Aorta (tissue), 5 donors: ENCODE measurements at places on chromosomes 6 and 20. TPM values are rescaled to one million over a fixed set of nuclear protein-coding genes. Genes with fewer than 3 reads are reported as not detected.

DNA sequence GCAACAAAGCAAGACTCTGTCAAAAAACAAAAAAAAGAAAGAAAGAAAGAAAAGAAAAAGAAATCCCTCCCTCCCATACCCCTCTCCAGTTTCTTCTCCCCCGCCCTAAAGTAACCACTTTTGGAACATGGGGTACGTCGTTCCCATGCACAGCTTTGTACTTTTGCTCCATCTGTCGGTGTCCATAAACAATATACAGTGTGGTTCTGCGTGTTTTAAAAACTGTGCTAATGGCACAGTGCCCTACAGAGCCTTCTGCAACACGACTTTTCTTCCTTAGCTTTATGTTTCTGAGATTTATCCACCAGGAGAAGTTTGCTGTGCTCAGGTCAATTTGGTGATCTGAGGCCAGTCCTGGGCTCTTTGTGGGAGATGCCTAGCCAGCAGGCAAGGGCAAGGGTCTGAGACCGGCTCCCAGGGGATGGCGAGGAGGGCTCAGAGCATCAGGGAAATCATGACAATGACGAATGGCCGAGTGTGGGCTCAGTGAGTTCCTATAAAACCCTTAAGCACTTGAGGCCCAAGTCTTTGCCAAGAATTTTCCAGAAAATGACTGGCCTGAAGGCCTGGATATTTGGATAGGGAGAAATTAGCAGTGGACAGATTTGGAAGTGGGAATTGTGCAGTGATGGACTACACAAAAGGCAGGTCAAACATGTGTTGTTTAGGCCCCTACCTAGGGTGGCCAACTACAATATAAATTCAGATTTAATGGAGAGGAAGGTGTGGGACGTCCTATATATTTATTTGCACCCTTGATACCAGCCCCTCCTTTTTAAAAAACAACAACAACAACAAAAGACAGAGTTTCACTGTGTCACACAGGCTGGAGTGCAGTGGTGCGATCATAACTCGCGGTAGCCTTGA lies 1.9 kb upstream of the BCAS4 start:
- DNase-seq, result peak; percentile 51

The SLC22A2 gene
- total RNA-seq, result 1.1 TPM

GRCh38 chr6:108321253-108321747 lies 26.4 kb downstream of the AFG1L start:
- no peak for DNase-seq

DNA sequence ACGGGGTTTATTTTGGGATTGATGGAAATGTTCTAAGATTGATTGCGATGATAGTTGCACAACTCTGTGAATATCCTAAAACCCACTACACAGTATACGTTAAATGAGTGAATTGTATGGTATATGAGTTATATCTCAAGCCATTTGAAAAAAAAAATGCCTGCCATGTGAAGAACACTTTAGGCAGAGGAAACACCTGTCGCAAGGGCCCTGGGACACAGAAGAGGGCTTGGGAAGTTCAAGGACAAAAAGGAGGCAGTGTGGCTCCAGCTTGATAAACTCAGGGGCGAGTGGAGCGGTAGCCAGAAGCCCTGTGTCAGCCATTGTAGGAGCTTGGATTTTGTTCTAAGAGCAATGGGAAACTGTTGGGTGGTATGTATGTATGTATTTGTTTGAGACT lies 37.0 kb downstream of the CEP250 start:
- no peak for DNase-seq

The RAB22A gene
- 21.8 TPM for total RNA-seq

The MARCKS gene
- 45.6 TPM for total RNA-seq

GRCh38 chr6:167793421-167793820 lies 33.3 kb upstream of the AFDN start:
- DNase-seq, result no peak

The FOXF2 gene
- total RNA-seq, result 0.52 TPM

DNA sequence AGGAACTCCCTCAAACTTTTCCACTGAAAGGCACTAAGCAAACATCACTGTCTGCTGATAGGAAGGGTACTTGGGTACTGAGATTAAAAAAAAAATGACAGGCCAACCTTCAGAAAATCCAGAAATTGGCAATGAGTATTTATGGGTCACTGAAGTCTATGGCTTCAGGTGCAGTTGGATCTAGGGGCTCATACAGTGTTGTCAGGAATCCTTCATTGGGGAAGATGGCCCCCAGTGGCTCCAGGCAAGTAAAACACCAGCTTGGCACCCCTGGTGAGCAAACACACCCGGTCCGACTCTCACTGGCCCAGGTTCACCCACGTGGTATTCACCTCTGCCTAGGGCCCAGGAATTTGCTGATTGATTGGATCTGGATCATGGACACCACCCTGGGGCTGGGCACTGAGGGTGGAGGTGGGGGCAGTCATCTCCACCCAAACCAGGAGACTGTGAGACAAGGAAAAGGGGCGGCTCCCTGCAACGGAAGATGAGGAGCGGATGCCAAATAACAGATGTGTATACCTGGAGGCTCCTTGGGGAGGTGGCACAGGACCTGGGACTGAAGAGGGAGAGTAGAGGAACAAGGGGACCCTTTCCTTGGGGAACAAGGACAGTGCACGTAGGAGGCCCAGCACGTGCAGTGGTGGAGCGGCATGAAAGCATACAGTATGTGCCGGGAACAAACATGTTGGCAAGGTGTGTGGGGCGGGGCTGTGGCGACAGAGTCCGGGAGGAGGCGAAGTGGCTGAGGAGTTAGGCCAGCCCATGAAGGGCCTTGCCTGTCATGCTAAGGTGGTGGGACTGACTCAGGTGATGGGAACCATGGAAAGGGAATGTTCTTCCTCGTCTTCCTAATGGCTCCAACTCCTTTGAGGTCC lies 4.7 kb downstream of the SLC2A10 start:
- no peak for DNase-seq
